ENCODE measurements at places on chromosomes 11 and 22.

- DNase-seq, result no peak
These were observed 125.8 kb upstream of the POU2AF2 start for GRCh38 chr11:111119751-111120150.

GRCh38 chr22:35054064-35054463 is 11.9 kb upstream of the ISX start:
- DNase-seq, result no peak

- no peak for DNase-seq
These were observed 9.6 kb upstream of the SLC6A5 start for GRCh38 chr11:20589796-20590195.

GRCh38 chr11:116715383-116715782 is 57.4 kb downstream of the BUD13 start:
- DNase-seq, result no peak

DNA sequence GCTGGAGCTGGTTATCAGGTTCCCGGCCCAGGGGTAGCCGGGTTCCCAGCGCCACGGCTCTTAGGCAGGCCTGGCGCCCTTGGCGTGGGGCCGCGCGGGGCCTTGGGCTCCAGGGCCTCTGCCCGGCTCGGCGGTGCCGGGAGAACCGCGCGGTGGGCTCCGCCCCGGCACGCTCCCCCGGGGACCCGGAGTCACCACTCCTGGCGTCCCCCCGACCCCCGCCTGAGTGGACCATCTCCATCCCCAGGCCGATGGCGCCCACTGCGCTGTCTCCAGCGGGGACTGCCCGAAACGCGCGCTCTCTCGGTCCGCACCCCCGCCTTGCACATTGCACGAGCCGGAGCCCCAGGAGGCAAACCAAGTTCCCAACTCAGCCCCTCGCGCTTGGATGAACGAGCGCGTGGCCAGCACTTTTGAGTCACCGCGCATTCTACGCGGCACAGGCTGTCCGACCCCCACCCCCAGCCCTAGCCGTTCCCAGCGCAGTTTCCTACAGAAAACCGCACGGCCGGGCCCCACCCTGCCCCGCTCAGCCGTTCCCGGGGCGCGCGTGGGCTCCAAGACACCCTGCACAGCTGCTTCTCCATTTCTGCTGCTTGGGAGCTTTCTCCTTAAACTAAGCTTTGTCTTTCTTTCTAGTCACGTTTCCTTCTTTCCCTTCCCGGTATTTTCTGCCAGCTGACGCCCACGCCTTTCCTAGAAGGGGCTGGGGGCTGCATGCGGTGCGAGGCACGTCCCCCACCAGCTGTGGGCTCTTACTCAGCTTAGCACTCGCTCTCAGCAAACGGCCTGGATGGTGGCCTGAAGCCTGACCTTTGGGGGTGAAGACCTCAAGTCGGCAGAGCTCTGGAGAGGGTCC is 650 bp upstream of the CHID1 start:
- DNase-seq, result no peak

- no peak for DNase-seq
These were observed 53.3 kb downstream of the SCN3B start for GRCh38 chr11:123601136-123601535.

DNA sequence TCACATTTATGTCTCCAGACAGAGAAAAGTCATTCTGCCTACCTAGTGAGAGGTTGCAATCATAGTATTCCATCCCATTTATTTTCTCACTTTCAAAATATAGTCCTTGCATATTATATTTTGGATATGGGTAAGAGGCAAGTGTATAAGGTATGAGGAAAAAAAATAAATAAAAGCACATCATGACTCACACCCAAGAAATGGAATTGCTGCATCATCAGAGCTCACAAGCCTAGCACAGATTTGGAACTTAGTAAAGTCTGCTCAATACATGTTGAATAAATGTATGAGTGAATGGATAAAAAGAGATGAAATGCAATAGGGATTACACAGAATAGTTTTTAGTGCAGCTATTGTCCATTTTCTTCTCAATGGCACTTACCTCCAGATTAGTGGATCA is 2.5 kb upstream of the OR51G1 start:
- DNase-seq, result no peak

DNA sequence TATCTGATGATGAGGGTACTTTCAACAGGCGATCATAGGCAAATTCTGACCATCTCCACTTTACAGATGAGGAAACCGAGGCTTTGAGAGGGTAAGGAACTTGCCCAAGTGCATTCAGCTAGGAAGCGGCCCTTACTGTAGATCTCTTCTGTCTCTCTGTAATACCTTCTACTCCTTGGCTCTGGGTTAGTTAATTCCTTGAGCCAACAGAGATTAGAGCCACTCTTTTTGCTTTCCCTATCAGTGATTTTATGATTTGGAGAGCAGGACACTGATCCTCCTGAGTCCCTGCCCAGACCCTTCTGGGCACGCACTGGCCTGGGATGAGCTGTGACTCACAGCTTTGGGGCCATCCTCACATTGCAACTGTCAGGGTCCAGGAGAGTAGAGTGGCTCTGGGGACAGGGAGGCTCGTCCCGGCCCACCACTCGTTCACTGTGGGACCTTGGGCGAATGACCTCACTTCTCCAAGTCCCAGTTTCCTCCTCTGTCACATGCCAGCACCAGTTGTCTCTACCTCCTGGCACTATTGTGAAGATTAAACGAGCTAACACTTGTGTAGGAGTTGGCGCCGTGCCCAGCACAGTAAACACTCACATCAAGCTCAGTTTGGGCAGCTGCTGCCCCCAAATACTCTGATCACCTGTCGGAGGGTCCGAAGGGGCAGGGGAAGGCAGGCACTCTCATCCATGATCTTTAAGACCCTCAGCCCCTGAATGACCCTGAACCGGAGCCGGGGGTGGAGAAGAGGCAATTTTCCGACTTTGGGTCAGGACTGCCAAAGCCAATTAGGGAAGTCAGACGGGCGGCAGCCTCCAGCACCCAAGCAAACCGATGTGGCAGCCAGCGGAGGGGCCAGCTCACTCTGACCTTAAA is 235.0 kb downstream of the MIAT start:
- no peak for DNase-seq

- no peak for DNase-seq
These were observed 1008.0 kb downstream of the FAM181B start for GRCh38 chr11:81725701-81726100.

DNA sequence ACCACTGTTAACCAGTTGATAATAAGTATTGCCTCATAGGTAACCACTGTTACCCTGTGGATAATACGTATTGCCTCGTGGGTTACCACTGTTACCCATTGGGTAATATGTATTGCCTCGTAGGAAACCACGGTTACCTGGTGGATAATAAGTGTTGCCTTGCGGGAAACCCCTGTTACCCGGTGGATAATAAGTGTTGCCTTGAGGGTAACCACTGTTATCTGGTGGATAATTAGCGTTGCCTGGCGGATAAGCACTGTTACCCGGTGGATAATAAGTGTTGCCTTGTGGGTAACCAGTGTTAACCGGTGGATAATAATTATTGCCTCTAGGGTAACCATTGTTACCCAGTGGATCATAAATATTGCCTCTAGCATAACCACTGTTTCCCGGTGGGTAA is 27.3 kb upstream of the NXPE4 start:
- DNase-seq, result no peak

- DNase-seq, result no peak
These were observed 2.5 kb downstream of the ST13 start for GRCh38 chr22:40853961-40854360.

DNA sequence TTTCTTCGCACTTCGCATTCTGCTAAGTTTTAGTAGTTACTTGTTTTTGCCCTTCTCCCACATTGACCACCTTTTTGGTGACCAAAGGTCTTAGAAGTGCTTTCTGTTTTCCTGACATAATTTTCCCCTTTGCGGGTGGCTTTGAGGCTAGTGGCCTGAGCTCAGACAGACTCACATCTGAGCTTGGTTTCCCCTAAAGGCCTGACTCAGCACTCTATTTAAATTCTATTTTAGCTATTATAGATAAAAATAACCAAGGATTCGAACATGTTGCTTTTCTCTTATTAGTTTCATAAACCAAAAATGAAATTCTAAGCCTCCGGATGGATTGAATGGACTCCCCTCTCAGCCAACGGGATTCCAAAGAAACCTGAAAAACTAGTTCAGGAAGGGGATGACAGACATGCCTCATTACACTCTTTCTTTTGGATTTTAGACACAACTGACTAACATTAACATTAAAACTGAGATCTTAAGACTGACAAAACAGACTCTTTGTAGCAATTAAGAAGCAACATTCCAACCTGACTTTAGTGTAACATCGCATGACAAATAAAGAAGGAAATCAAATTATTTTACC is 258.5 kb downstream of the LUZP2 start:
- DNase-seq, result no peak

- no peak for DNase-seq
These were observed 20.9 kb upstream of the UPB1 start for GRCh38 chr22:24474221-24474620.

DNA sequence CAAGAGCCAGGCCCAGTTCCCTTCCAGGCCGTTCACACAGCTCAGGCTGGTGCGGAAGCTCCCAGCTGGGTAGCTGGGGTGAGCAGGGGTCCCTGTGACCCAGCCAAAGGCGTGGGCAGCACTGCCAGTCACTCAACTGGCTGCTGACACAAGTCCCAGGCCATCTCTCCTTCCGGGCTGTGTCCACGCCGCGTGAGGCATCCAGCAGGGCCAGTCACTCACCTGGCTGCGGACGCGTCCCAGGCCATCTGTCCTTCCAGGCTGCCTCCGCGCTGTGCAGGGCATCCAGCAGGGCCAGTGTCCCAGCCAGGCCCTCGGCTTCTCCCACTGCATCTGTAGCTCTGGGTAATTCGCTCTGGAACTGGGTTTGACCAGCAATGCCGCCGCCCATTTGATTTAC is 184.2 kb downstream of the BRD1 start:
- no peak for DNase-seq

DNA sequence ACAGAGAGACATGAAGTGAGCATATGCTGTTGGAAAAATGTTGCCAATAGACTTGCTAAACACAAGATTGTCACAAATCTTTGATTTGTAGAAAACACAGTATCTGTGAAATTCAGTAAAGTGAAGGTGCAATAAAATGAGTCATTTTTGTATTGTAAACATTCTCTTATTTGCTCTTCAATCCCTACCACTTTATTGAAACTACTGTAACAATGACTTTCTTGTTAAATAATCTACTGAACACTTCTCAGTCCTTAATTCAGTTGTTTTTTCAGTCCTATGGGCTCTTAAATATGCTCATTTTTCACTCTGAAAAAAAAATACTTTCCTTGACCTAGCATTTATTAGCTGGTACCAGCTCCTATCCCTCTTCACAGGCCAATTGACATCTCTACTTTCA is 531.9 kb downstream of the DLG2 start:
- DNase-seq, result no peak

DNA sequence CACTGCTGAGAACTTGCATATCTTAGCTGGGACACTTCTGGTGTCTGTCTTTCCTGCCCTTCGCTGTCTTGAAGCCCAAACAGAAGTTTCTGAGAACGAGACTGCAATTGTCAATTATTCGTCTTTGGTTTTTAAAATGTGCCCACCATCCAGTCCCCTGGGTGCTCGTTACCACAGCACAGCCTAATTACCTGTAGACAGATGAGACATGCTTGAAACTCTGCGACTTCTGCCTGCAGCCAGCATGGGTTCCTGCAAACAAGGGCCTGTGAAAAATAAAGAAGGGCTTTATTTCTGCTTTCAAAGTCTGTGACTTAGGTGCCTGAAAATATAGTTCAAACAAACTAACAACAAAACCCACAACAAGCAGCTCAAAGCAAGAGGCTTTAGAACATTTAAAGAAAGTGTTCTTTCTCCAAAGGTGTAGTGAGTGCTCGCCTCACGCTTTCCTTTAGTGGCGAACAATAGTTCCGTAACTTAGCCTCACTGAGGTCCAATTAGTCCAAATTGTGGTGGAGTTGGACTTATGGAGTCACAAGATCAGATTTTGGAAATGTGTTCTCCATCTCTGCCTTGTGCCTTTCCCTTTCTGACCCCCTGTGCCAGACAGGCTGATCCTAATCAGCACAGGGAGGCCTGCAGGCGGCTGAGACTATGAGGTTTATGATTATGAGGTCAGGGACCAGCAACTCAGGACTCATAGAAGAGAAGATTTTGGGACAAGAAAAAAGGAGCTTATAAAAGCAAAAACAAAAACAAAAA is 20.4 kb upstream of the GRAMD1B start:
- no peak for DNase-seq

GRCh38 chr11:61516675-61517572 is 8.4 kb downstream of the LRRC10B start:
- DNase-seq, result no peak

DNA sequence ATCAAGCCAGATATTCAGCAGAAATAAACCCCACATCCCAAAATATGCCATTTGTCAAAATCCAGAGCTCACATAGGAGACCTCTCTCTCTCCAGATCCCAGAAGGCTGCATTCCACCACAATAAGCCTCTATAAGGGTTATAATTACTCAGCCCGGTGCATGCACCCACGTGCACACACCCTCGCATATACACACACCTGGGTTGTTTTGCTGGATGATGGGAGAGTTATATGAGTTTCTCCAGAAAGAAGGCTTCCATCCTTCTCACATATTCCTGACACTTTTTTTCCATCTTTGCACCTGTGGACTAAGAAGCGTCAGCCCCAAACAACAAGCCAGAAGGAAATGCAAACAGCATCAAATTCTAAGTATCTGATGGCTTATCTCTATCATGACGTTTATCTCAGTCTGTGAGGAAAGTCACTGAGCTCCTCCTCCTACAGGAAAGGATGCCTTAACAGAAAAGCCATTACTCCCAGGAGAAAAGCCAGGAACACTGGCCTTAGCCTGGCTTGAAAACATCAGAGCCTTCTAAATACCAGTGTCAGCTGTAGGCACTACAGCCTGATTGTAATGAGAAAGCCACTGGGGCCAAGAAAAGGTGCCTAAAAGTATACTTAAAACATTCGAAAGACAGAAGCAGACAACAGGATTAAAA is 253.2 kb downstream of the LARGE1 start:
- no peak for DNase-seq

GRCh38 chr11:20937826-20938225 is 268.4 kb downstream of the NELL1 start:
- DNase-seq, result no peak

GRCh38 chr22:50272044-50272802 is 2.0 kb upstream of the MAPK11 start:
- no peak for DNase-seq

- no peak for DNase-seq
These were observed 24.2 kb upstream of the L3MBTL2 start for GRCh38 chr22:41180926-41181325.

Data from NCI-H187 treated with DMSO at 0.1 percent for 48 hours (cell line).